ENCODE measurements at places on chromosomes 6 and 20. TPM values are rescaled to one million over a fixed set of nuclear protein-coding genes. Genes with fewer than 3 reads are reported as not detected.

The TEAD3 gene
- not detected for total RNA-seq

- no peak for DNase-seq
Observed at GRCh38 chr6:110530671-110531070, 54.3 kb upstream of the SLC22A16 start.

GRCh38 chr6:34243901-34244884 lies 4.6 kb downstream of the SMIM29 start:
- no peak for DNase-seq

DNA sequence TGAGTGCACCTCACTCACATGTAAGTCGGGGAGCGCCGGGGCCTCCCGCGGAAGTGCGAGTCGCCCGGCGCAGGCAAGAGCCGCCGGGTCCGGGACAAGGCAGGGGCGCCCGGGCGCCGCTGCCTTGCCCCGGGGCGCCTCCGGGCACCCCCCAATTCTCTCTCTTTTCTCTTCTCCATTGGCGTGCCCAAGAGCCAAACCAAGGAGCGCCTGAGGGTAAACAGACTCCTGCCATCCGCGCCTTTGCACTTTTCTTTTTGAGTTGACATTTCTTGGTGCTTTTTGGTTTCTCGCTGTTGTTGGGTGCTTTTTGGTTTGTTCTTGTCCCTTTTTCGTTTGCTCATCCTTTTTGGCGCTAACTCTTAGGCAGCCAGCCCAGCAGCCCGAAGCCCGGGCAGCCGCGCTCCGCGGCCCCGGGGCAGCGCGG lies 36.8 kb downstream of the GNAS start:
- DNase-seq, result no peak

DNA sequence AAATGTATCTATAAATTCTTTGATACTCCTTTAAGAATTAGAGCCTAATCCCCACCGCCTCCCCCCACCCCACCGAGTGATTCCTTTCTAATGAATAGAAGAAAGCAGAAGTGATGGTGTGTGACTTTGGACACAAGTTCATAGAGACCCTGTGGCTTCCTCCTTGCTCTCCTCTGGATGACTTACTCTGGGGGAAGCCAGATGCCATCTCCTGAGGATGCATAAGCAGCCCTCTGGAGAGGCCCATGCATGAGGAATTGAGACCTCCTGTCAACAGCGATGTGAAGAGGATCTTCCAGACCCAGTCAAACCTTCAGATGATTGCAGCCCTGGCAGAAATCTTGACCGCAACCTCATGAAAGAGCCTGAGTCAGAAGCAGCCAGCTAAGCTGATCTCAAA lies 21.1 kb downstream of the AHCY start:
- DNase-seq, result no peak

Data from naive thymus-derived CD4-positive, alpha-beta T cell (primary cell).